ENCODE measurements at places on chromosomes 3 and 15.

DNA sequence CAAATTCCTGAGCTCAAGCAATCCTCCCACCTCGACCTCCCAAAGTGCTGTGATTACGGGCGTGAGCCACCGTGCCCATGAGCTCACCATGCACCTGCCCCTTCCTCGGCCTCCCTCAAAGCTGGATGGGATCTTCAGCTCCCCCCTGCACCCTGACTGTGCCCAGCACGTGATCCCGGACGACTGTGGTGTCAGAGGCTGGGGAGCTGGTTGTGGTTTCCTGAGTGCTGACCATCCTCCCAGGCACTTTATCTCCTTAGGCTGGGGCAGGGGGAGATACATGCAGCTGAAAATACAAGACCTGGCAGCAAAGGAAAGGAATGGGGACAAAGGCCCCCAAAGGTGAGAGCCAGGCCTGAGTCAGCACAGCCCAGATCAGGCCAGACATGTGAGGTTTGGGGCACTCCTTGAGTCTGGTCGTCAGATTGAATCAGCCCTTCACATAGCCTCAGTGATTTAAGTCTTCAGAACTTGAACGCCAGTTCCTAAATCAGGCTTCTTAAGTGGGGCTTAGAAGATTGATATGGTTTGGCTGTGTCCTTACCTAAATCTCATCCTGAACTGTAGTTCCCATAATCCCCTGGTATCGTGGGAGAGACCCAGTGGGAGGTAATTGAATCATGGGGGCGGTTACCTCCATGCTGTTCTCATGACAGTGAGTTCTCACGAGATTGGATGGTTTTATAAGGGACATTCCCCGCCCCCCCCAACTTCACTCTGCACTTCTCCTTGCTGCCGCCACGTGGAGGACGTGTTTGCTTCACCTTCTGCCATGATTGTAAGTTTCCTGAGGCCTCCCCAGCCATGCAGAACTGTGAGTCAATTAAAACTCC, 35.8 kb downstream of the PRKCD start:
- no peak for DNase-seq

GRCh38 chr3:53495146-53495519, 722 bp downstream of the CACNA1D start:
- DNase-seq = no peak

DNA sequence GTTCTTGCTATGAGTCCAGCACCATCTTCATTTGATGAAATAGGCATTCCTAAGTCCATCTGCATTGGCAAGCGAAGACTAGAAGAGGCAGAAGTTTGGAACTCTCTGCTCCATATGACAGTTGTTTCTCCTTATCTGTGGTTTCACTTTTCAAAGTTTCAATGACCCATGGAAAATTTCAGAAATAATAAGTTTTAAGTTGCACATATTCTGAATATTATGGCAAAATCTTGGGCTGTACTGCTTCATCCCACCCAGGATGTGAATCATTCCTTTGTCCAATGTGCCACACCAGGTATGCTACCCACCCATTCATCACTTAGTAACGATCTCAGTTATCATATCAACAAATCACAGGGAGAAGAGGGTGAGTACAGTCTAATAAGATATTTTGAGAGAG, 647.9 kb downstream of the GRM7 start:
- DNase-seq = no peak

DNA sequence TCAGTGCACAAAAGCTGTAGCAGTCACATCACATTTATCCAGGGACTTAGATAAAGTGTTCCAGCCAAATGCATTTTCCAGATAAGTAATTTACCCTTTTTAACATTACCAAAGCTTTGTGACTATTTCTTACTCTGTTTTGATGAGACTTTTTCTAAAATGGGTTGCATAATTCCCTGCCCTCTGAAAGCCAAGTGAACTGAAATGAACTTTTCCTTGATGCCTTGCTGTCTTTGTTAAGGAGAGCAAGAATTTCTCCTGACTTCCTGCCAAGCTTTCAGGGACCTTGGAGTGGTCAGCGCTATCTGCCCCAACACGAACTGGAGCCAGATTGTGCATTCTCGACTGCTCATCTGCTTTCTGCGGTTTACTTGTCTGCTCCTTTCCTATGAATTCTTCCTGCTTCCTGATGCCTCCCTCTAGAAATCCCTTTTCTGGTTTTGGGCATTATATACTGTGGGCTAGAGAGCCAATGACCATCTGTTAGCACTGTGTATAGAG, 34.8 kb downstream of the EIF4E3 start:
- peak; percentile 70 for DNase-seq

GRCh38 chr3:149703466-149703865, 45.6 kb upstream of the WWTR1 start:
- peak; percentile 46 for DNase-seq

DNA sequence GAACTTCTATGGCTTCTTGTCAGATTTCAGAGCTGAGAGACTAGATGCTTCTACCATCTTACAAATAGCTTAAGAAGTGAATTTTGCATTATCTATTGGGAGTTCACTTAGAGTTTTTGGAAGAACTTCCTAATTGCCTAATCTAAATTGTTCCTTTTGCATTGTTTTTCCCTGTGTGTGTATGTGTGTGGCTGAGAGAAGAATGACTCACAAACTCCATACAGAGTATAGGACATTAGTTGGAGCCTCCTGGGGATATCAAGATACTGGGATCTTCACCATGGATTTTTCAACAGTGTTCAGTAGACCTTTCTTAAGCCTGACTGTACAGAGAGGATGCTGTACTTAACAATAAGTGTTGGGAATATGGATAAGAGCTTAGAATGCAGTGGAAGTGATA, 10.9 kb downstream of the TLNRD1 start:
- peak; percentile 12 for DNase-seq

DNA sequence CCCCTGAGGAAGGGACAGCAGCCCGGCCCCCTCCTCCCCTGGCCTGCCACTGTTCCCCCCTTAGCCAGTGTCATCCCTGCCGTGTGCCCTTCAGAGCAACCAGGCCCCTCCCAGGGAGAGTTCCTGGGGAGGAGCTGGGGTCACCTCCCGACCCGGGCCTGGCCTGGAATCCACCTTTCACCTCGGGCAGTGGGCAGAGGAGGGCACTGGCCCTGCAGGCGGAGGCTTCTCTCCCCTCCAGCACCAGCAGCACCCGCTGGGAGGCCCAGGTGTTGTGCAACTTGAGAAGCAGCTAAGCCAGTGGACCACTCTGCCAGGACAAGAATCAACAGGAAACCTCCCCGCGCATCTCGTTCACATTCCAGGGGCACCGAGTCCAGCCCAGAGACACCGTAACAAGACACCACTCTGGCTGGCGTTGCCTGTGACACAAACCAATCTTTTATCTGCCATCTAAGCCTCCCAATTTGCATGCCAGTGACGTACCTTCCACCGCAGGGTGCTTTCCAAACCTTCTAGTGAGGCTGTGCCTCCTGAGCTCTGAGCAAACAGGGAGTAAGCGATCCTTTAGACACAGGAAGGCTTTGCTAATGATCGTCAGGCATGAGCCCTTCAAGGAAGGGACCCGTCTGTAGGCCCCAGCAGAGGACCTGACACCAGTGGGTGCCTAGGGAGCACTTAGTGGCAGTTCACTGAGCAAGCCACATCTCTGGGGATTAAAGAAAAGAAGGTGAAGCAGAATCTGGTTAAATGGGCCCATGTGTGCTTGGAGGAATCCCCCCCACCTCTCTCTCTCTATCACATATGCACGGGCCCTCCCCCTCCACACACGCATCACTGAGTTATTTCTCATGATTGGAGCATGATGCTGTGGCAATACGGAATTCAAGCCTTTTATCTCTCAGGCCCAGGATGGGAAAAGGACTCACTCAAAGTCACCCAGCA, 98.9 kb upstream of the TLE3 start:
- no peak for DNase-seq

DNA sequence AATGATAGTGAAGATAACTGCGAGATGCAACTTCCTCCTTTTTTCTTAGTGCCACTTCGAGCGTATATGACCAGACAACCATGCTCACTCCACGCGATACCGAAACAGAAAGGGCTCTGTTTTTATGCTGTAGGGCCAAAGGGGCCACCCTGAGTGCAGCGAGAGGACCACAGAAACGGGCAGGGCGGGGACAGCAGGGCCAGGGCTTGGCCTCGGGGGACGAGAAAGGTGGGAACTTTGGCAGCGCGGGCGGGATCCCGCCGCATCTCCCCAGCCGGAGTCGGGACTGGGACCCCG, 483 bp downstream of the VPS13C start:
- DNase-seq = peak; percentile 52

- no peak for DNase-seq
Observed at GRCh38 chr3:33057320-33058298, 39.3 kb downstream of the GLB1 start.
